EH (cell line): ENCODE measurements at places on chromosomes 7 and 10.

DNA sequence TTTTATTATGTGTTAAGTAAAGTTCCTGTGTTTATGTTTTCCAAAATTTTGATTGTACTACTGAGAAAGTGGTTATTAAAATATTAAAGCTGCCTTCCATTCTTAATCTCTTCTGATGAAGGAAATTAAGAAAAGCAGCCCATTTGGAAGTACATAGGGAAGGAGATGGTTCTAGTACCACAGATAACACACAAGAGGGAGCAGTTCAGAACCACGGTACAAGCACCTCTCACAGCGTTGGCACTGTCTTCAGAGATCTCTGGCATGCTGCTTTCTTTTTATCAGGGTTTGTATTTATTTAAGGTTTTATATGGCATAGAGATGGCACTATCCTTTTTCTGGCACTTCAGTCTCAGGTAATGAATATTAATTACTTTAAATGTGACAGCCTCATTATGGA is 111.6 kb downstream of the PHTF2 start:
- DNase-seq: peak; percentile 14

DNA sequence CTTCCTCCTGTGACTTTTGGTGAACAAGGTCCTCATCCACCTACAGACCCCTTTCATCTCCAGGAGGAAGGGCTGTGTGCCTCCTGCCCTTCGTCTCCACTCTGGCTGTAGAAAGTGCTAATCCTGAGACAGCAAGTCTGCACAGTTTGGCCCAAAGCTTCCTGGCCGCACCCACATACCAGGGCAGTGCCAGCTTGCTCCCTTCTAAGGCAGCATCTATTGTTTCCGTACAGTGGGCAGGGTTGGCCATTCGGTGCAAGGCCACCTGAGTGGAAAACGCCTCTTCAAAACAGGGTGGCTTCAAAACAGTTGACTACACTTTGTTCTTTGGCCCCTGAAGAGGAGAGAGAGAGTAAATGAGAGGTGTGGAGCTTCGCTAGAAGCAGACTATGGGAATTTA is 134.1 kb upstream of the KLF14 start:
- no peak for DNase-seq

- no peak for DNase-seq
Measured at GRCh38 chr7:23472956-23473843, 2.9 kb upstream of the IGF2BP3 start.

GRCh38 chr10:132276706-132277105 is 31.0 kb downstream of the STK32C start:
- DNase-seq: no peak

DNA sequence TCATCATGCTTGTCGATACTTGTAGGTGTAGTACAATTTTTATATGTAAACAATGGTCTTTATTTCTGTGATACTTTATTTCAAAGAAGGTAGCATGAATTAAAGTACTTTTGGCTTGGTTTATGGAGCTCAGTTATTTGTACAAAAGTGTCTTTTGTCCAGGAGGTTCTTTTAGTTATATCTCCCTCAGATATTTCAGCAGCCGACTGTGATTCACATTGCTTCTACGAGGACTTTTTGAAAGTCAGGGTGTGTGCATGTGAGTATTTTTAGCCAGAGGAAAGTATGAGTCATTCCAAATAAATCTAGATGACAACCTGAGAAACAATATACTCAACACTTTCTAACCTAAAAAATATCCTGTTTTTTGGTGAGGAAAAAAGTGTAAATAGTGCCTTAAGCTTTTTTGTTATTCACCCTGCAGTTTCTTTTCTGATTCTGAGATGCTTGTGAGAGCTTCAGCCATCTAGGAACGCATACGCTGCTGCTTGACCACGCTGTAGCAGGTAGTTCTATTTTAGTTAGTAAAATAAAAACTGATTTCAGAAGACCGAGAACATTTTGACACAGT is 595 bp upstream of the SUN1 start:
- peak; percentile 91 for DNase-seq

GRCh38 chr10:90674461-90674860 is 183.4 kb downstream of the HTR7 start:
- peak; percentile 7 for DNase-seq

GRCh38 chr10:12704488-12704887 is 297.0 kb downstream of the CCDC3 start:
- no peak for DNase-seq

DNA sequence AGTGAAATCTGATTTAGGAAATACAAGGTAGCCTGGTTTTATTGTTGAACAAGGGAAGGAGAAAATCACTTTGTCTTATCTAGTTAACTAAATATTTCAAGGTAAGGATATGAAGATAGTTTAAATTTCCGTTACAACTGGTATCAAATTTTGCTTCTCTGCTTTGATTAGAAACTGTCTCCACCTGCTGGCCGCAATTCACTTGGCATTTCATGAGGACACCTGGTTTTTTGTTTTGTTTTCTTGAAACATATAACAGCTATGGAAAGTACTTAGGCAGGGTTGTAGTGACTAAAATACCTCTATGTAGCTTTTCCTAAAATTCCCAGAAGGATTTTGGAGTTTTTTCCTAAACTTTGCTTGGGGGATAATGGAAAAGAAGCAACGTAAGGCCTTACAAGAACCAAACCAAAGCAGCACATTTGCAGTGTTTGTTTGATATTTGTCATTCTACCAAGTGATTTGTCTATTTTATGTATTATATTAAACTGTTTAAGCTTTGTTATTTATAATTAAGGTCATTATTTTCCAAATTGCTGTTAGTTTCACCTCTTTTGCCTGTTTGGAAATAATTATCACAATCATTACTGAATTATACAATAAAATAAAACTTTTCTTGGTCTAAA is 73.6 kb downstream of the AHCYL2 start:
- DNase-seq: peak; percentile 43

- no peak for DNase-seq
Measured at GRCh38 chr7:47557317-47557693, 24.6 kb downstream of the TNS3 start.

DNA sequence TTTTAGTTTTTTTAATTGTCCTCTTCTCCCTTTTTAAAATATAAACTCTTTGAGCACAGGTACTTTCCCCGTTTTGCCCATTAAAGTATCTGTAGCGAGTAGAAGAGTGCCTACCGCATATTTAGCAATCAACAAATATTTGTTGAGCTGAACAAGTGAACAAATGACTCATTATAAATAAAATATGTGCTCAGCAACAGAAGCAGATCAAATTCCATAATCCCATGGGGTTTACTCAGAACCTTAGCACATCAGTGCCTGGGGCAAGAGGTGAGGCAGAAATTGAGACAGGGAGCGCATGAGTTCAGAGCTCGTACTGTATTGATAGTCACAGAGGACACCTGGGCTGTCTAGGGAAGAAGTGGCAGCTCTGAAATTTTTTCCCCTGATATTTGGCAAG is 161.0 kb downstream of the SEM1 start:
- no peak for DNase-seq

DNA sequence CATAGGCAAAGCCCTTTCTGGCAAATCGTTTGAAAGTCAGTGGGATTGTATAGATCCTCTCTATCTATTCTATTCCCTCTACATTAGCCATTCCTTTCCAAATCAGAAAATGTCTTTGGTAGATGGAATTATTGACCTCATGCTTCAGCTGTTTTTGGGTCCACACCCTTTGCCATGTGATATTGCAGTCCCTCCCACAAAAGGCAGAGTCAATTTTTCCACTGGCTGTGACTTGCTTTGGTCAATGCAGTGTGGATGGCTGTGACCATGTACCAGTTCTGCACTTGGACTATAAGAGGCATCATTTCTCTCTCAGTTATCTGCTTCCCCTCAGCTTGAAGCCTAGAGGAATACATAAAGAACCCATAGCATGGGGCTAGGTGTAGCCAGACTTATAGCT is 332.9 kb downstream of the PTEN start:
- no peak for DNase-seq
